T-cell (primary cell): ENCODE measurements at places on chromosomes 3 and 15.

DNA sequence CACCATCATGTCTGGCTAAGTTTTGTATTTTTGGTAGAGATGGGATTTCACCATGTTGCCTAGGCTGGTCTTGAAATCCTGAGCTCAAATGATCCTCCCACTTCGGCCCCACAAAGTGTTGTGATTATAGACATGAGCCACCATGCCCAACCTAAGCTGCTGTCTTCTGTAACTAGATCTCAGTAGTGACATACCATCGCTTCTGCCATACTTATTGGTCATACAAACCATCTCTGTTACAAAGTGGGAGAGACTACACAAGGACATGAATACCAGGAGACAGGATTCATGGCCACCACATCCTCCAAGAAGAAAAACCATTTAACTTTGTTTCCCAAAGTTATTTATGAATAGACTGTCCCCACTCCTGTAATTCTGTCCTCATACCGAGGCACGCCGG lies 81.3 kb downstream of the SMAD6 start:
- no peak for DNase-seq

- no peak for DNase-seq
These were observed 598.2 kb upstream of the NECTIN3 start for GRCh38 chr3:110473405-110473804.

DNA sequence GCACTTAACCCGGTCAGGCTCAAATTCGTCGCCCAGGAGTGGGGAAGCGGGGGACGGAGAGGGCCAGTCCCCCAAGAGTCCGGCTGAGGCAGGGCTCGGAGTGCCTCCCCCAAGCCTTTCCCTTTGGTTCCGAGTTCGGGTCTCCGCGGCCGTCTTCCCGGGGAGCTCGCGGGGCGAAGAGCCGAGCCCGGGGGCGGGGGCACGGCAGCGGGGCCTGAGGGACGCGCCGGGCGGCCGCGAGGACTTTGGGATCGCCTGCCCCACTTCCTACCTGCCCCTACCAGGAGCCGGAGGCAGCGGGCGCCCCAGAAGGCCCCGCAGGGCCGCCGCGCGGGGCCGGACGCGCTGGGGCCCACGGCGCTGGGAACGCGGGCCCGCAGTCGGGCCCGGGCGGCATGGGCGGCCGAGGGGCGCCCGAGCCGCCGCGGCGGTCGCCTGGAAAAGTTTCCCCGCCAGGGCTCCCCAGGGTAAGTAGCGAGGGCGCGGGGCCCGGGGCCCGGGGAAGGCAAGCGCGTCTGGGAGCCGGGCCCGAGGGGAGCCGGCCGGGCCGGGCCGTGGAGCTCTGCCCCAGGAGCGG lies 2.8 kb downstream of the FURIN start:
- DNase-seq, result no peak

- DNase-seq, result no peak
These were observed 473 bp upstream of the COMMD2 start for GRCh38 chr3:149752788-149753136.

- no peak for DNase-seq
These were observed 20.9 kb upstream of the VPS33B start for GRCh38 chr15:91043202-91043874.

GRCh38 chr3:190121383-190121782 lies 686 bp upstream of the P3H2 start:
- no peak for DNase-seq

DNA sequence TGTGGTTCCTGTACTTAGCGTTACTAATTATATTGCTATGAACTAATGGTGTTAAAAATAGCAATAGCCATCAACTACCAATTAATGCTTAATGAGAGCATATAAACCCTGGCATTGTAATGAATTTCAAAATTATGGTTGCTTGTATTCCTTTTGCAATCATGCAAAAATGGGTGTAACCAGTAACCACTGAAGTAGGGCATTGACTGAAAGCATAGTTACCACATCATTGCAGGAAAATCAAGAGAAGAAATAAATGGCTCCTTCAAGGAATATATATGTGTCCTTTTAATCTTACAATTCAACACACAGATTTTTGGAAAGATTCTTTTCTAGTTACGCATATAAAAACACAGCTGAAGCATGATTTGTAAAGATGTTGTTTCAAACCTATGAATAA lies 328.3 kb upstream of the AGTR1 start:
- no peak for DNase-seq

DNA sequence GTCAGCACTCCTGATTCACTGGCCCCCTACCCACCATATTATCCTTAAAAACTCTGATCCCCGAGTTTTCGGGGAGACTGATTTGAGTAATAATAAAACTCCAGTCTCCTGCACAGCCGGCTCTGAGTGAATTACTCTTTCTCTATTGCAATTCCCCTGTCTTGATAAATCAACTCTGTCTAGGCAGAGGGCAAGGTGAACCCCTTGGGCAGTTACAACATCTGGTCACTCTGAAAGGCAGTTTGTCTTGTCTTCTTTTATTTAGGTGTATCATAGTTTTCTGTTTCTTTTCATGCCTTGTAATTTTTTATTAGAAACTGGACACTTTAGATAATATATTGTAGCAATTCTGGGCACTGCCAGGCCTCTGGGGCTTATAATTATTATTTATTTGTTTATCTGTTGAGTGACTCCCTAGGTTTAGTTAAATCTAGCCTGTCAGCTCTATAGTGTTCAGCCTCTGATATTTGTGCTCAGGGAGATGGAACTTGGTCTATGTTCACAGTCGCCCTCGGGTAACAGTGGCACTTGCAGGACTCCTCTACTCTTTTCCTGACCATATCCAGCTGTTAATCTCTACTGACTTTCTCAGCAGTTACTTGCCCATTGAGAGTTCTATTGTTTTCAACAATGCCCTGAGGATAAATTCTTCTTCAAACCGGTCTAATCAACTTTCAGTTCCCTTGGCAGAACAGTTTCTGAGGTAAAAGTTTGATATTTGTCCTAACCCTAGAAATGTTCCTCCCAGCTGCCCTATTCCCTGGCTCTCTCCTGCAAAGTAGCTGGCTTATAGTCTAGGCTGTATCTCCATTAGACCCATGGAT lies 15.5 kb upstream of the PLAAT1 start:
- no peak for DNase-seq

DNA sequence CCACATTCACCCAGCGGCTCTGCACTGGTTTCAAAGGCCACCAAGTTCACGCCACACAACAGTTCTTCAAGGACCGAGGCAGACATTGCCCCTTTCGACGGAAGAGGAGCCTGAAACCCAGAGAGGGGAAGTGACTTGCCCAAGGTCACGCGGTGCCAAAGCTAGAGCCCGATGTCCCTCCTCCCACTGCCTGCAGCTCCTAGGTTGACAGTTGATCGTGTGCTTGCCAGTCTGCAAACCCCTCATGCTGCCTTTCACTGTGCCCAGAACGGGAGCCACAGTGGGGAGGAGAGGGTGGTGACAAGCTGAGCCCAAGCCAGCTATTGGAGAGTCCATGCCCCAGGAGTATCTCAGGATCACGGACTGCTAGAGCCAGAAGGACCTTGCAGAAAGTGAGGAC lies 230.9 kb downstream of the XXYLT1 start:
- no peak for DNase-seq
